ENCODE measurements at places on chromosomes 13 and 19. TPM values are rescaled to one million over a fixed set of nuclear protein-coding genes. Genes with fewer than 3 reads are reported as not detected.

The ZNF317 gene
- 35.9 TPM for polyA plus RNA-seq

The NLRP7 gene
- not detected for polyA plus RNA-seq

The RASIP1 gene
- polyA plus RNA-seq = 11.9 TPM

The ZNF577 gene
- 32.8 TPM for polyA plus RNA-seq

The CD70 gene
- polyA plus RNA-seq = not detected

The ZNF784 gene
- polyA plus RNA-seq = 12.8 TPM

The GPATCH1 gene
- polyA plus RNA-seq = 11.0 TPM

The KIR2DL3 gene
- not detected for polyA plus RNA-seq

The SSC5D gene
- polyA plus RNA-seq = 2.3 TPM

The TMPRSS9 gene
- 2.1 TPM for polyA plus RNA-seq

The ZNF534 gene
- polyA plus RNA-seq = 1.2 TPM

The KLF16 gene
- polyA plus RNA-seq = 13.4 TPM

The CALM3 gene
- polyA plus RNA-seq = 1,593 TPM

The TLE6 gene
- polyA plus RNA-seq = 4.7 TPM

The PRR20A gene
- polyA plus RNA-seq = not detected

The ZNF222 gene
- 9.9 TPM for polyA plus RNA-seq

The THAP8 gene
- polyA plus RNA-seq = 16.9 TPM

The PGLYRP1 gene
- 0.49 TPM for polyA plus RNA-seq

The ZNF491 gene
- 7.3 TPM for polyA plus RNA-seq

The NLRP11 gene
- polyA plus RNA-seq = not detected

The LDLR gene
- polyA plus RNA-seq = 29.8 TPM

The MEX3D gene
- polyA plus RNA-seq = 33.6 TPM

The GRIN2D gene
- 30.9 TPM for polyA plus RNA-seq

The CYP2A6 gene
- polyA plus RNA-seq = 1.9 TPM

The MBD3L2 gene
- not detected for polyA plus RNA-seq

The ETV2 gene
- 4.0 TPM for polyA plus RNA-seq

The SULT2A1 gene
- polyA plus RNA-seq = 0.20 TPM

The TEX29 gene
- not detected for polyA plus RNA-seq

The PDX1 gene
- polyA plus RNA-seq = not detected

The ZNF709 gene
- polyA plus RNA-seq = 9.5 TPM

The ZNF525 gene
- polyA plus RNA-seq = 5.9 TPM

The ZNF568 gene
- polyA plus RNA-seq = 29.4 TPM

The COL4A2 gene
- polyA plus RNA-seq = 130 TPM

The ZNF253 gene
- polyA plus RNA-seq = 22.3 TPM

The SOHLH2 gene
- 3.2 TPM for polyA plus RNA-seq

The HAUS5 gene
- 26.0 TPM for polyA plus RNA-seq

The PRR20D gene
- polyA plus RNA-seq = not detected

The UBE2L5 gene
- polyA plus RNA-seq = 0.35 TPM

The ZNF563 gene
- polyA plus RNA-seq = 2.0 TPM

The KLF1 gene
- 0.42 TPM for polyA plus RNA-seq

The MBD3L3 gene
- polyA plus RNA-seq = not detected

The KCNN4 gene
- polyA plus RNA-seq = 0.79 TPM

The LILRB2 gene
- polyA plus RNA-seq = 0.54 TPM

The KIR2DL1 gene
- polyA plus RNA-seq = not detected

The FFAR2 gene
- 0.29 TPM for polyA plus RNA-seq

The ZNF77 gene
- 5.9 TPM for polyA plus RNA-seq

The DNAJB1 gene
- 85.2 TPM for polyA plus RNA-seq

The WDR87 gene
- 0.29 TPM for polyA plus RNA-seq

The SYNE4 gene
- 6.8 TPM for polyA plus RNA-seq

The ELANE gene
- 0.18 TPM for polyA plus RNA-seq

The LRRC63 gene
- 0.78 TPM for polyA plus RNA-seq
